ENCODE measurements at places on chromosomes 13 and 19.

DNA sequence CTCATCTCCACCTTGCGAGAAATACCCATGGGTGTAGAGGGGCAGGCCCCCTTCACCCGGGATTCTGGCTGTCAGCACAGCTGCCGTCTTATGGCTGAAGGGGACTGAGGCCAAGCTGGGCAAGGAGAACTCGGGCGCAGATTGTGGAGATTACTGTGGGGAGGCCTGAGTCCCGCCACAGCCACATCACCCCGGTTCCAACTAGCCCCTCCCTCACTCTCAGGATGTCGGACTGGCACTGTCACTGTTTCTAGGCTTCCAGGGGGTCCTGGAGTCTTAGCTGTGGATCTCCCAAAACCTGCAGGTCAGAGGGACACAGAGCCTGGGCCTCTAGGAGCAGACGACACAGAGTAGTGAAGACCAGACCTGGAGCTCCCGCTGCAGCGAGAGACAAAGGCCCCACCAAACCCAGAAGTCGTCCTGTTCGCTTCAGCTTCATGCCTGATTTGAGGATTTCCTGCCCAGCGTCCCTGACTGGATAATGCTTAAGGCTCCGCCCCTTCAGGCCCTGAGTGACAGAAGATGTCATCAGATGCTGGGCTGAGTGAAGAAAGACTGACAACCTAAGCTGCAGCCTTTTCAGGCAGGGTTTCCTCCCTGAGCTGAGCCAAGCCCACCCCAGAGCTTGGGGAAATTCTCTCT is 55.8 kb downstream of the ZNF93 start:
- DNase-seq, result no peak

GRCh38 chr13:113456116-113456702 is 2.9 kb upstream of the ADPRHL1 start:
- no peak for DNase-seq

- peak; percentile 87 for DNase-seq
Measured at GRCh38 chr13:40152145-40152544, 496.7 kb downstream of the COG6 start.

DNA sequence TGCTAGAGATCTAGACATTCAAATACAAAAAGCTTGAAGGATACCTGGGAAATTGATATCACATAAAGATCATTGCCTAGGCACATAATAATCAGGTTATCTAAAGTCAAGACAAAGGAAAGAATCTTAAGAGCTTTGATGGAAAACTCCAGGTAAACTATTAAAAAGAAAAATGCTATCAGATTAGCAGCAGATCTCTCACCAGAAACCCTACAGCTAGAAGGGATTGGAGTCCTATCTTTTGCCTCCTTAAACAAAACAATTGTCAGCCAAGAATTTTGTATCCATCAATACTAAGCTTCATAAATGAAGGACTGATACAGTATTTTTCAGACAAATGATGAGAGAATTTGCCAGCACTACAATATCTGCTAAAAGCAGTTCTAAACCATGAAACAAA is 682.4 kb upstream of the ATXN8OS start:
- no peak for DNase-seq
